Stimulated activated CD8-positive, alpha-beta memory T cell treated with anti-CD3 and anti-CD28 coated beads, Interleukin-4, amount 100 ng/mL, for 1 hour (primary cell): ENCODE measurements at places on chromosomes 2 and 18.

GRCh38 chr18:52588931-52589330 is 248.9 kb downstream of the DCC start:
- no peak for DNase-seq

DNA sequence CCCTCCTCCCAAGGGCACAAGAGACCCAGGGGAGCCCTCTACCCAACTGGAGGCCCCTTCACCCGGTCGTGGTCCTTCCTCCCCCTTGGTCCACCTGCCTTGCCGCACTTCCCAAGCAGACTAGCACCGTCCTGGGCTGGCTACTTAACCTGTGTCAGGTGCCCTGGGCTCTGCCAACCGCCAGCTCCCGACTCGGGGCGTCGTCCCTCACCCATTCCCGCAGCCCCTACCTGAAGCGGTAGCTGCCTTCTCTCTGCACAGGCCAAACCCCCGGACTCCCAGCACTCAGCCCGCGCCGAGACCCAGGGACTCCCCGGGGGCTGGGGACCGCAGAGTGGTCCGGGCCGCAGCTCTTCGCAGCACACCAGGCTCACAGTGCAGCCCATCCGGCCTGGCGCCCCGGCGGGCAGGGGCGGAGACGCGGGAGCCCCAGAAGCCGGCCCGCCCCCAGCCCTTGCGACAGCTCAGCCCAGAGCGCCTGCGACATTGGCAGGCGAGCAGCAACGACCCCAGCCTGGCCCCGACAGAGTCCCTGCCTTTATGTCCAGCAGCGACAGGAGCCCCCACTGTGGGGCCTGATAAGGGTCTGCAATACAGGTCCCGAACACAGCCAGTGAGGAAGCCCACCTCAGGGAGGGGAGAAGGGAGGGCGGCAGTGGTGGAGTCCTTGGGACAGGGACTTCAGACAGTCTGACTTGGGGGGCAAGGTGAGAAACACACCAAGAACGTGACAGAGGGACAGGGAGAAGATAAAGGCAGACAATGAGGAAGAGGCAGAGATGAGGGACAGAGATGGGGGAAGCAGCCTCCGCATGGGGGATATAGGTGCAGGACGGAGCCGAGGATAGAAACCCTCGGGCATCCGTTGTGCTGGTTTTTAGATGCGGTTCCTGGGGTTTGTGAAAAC is 31.0 kb upstream of the TNS1 start:
- no peak for DNase-seq

DNA sequence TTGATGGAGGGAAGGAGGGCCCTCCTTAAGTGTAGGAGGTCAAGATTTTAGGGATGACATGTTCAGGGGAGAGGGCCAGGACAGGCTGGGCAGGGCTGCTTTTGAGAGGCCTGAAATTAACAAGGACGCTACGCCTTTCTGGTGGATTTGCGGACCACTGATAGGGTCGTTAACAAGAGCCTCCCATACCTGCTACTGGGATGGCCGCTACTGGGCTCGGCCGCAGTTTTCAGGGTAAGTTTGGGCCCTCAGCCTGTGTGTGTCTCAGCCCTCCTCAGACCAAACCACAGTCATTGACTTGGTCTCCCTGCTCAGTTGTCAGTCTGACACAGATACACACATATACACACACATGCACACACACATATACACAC is 180.9 kb downstream of the SMAD2 start:
- DNase-seq = no peak

DNA sequence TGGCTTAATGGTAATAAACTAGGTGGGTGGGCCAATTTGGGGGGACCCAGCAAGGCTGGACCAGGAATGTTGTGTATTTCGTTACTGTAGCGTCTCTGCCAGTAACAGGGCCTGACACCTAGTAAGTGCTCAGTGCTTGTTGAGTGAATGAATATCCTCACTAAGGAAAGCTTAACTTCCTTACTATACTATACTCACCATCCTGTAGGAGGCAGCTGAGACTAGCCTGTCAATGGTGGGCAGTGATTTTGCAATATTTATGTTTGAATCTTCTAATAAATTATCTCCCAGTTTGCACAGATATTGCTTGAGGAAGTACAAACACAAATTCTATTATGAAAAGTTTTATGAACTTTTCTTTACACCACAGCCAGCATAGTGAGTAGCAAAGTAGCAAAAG is 370.7 kb upstream of the SYT4 start:
- DNase-seq = no peak

DNA sequence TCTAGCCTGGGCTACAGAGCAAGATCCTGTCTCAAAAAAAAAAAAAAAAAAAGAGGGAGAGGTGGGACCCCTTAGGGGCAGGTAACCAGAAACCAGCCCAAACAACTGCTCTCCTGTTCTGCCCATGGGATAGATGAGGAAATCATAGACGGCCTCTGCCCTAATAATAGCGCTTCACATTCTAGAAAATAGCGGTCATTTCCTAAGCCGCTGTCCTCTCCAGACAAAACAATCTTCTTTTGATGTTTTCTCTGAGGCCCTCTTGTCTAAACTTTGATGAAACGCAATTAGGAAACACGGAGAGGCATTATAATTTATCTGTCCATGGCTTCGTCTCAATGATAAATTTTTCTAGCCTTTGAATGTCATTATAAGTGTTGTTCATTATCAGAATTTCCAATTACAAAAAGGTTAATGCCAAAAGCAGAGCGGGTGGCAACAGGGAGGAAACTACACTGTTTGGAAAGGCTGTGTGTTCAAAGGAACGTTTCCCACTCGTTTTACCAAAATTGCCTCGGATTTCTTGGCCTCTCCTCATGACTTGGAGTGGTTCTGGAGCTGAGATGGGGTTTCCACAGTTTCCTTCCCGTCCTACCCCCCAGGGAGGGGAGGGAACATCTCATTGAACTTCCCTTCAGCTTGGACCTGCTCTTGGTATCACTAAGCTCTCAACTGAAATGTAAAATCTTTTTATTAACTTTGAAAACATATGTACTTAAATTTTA is 151.6 kb upstream of the ZNF236 start:
- no peak for DNase-seq
